Activated naive CD8-positive, alpha-beta T cell treated with anti-CD3 and anti-CD28 coated beads, Interleukin-2, amount 10 ng/mL, durations not matched to agents 7 days and 5 days (primary cell): ENCODE measurements at places on chromosomes 1 and 21. TPM values are rescaled to one million over a fixed set of nuclear protein-coding genes. Genes with fewer than 3 reads are reported as not detected.

DNA sequence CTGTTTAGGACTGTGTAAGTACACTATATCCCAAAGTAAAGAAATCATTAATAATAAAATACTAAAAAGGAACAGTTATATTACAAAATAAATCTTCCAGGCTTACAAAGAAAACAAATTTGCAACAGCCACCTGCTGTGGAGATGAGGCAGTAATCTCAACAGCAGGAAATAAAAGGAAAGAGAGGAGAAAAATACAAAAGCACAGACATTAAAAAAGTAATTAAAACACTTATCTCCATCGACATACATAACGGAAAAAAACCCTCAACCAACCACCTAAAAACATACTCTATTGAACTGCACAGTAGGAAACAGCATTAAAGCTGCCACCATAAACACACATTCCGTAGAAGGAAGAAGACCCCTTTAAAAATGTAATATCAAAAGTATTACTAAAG lies 317.6 kb downstream of the DPYD start:
- no peak for DNase-seq

- no peak for DNase-seq
Measured at GRCh38 chr1:240104672-240105071, 13.0 kb downstream of the FMN2 start.

GRCh38 chr1:217585577-217585976 lies 45.3 kb downstream of the GPATCH2 start:
- no peak for DNase-seq

- DNase-seq = no peak
Measured at GRCh38 chr1:51000160-51000559, 30.1 kb downstream of the CDKN2C start.

GRCh38 chr1:158400871-158401270 lies 1.6 kb upstream of the OR10T2 start:
- no peak for DNase-seq

KIAA0040 gene
- total RNA-seq = 49.8 TPM

GRCh38 chr1:37157634-37158033 lies 123.3 kb upstream of the GRIK3 start:
- DNase-seq = no peak

- peak; percentile 50 for DNase-seq
Measured at GRCh38 chr1:156508205-156508954, 7.8 kb upstream of the MEF2D start.

- DNase-seq = no peak
Measured at GRCh38 chr1:113452921-113453770, 62.8 kb downstream of the MAGI3 start.

MAGI3 gene
- total RNA-seq = 5.2 TPM

FCMR gene
- total RNA-seq = 159 TPM

DNA sequence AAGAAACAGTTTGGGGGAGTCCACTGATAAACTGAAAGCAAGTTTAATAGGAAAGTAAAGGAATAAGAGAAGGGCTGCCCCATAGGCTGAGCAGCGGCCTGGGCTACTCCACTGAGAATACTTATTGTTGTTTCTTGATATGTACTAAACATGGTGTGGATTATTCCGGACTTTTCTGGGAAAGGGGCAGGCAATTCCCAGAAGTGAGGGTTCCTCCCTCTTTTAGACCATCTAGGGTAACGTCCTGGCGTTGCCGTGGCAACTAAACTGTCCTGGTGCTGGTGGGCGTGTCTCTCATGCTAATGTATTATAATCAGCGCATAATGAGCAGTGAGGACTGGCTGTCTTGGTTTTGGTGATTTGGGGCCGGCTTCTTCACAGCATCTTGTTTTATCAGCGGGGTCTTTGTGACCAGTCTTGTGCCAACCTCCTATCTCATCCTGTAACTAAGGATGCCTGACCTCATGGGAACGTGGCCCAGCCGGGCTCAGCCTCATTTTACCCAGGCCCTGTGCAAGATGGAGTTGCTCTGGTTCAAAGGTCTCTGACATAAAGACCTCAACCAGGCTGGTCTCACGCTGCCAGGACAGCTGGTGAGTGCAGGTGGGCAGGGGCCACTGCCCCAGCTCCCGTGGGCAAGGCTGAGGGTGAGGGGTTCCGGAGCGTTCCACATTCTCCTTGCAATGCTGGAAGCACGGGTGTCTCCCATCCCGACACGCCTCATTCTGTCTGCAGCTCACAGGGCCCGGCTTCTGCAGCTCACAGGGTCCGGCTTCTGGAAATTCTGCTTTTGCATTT lies 19.6 kb upstream of the C1orf159 start:
- DNase-seq = no peak

GRCh38 chr1:25631750-25632485 lies 15.3 kb downstream of the MAN1C1 start:
- no peak for DNase-seq

- DNase-seq = no peak
Measured at GRCh38 chr1:95176861-95177260, 57.1 kb upstream of the RWDD3 start.

RNF207 gene
- total RNA-seq = 3.8 TPM

HMCN1 gene
- total RNA-seq = 0.55 TPM

- no peak for DNase-seq
Measured at GRCh38 chr1:97119260-97120158, 397.9 kb downstream of the PTBP2 start.

DNA sequence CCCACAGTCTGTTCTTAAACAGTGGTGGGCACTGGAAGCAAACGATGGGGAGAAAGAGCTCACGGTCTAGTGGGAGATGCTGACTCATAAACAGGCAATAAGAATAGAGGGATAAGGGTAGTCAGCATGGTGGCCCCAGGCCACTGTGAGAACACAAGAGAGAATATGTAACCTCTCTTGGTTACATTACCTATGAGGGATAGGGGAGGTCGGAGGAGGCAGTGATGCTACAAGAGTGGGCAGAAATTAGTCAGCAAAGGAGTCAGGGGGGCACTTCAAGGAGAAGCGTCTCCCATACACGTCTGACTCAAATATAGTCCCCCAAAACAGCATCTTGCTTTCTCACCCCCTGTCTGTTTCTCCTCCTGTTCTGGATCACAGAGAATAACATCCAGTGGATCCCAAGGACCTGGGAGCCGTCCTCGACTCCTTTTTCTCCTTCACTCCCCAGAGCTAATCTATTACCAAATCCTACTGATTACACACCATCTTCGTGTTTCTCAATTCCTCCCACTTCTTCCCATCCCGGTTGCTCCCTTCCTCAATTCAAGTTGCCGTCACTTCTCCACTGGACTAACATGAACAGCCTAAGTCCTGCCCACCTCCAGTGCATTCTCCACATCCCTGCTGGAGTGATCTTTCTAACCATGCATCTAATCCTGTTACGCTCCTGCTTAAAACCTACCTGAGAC lies 2.1 kb downstream of the SLAMF8 start:
- DNase-seq = no peak

KCNA2 gene
- total RNA-seq = 1.6 TPM

- DNase-seq = peak; percentile 37
Measured at GRCh38 chr1:151539321-151540020, 638 bp upstream of the TUFT1 start.

- DNase-seq = no peak
Measured at GRCh38 chr1:178798232-178798861, 72.5 kb downstream of the ANGPTL1 start.

GRCh38 chr1:244971552-244972216 lies 107.3 kb upstream of the HNRNPU start:
- DNase-seq = no peak

DNA sequence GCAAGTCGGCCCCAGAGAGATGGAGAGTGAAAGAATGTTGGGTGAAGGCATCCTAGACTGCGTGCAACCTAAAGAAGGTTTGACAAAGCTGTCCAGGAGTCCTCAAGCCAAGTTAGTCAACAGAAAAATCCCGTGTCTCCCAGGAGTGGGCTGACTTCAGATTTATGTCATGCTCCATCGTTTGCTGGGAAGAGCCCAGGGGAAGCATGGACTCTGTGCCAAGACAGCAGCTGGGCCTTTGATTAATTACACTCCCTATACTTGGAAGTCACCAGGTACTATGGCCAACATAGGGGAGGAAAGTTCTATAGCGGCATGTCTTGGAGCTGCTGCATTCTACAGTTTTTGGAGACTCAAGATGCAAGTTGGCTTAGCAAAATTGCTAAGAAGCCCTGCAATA lies 247.4 kb downstream of the KAZN start:
- no peak for DNase-seq

PPM1J gene
- total RNA-seq = 0.25 TPM

GRCh38 chr1:165481820-165482532 lies 37.0 kb upstream of the RXRG start:
- DNase-seq = no peak

GRCh38 chr1:92299477-92300150 lies 755 bp downstream of the RPAP2 start:
- DNase-seq = no peak

GRCh38 chr1:9044236-9044635 lies 18.0 kb upstream of the SLC2A7 start:
- DNase-seq = no peak

DNA sequence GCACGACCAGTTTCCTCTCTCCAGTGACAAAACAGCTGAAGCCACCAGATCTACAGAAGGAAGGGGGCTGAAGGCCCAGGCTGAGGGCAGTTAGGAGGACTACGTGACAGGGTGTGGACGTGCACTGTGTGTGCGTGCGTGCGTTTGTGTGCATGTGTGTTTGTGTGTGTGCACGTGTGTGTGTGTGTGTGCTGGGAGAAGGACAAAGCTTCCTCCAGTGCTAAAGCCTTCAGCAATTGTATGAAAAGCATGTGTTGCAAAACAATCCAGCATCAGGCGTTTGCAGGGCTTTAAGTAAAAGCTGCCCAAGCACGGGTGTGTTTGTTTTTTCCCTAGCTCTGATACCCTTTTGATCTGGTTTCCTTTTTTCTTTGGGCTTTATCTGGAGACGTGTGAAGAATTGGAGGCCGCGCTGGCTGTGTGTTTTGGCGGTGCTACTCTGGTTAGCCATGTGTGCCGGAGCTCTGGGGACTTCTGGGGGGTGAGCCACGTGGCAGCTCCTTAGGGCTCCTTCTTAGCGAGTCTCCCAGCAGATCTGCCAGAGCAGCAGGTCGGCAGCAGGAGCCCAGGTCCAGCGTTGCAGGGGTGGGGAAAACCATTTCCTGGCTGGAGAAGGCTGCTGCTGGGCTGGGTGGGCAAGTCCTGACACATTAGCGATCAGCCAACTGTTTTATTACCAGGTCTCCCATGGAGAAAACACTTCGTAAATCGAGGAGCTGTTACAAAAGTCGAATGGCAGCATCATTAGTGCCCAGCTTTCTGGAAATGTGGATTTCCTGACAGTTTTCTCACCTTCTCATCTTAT lies 73.4 kb downstream of the UCK2 start:
- DNase-seq = no peak

DNA sequence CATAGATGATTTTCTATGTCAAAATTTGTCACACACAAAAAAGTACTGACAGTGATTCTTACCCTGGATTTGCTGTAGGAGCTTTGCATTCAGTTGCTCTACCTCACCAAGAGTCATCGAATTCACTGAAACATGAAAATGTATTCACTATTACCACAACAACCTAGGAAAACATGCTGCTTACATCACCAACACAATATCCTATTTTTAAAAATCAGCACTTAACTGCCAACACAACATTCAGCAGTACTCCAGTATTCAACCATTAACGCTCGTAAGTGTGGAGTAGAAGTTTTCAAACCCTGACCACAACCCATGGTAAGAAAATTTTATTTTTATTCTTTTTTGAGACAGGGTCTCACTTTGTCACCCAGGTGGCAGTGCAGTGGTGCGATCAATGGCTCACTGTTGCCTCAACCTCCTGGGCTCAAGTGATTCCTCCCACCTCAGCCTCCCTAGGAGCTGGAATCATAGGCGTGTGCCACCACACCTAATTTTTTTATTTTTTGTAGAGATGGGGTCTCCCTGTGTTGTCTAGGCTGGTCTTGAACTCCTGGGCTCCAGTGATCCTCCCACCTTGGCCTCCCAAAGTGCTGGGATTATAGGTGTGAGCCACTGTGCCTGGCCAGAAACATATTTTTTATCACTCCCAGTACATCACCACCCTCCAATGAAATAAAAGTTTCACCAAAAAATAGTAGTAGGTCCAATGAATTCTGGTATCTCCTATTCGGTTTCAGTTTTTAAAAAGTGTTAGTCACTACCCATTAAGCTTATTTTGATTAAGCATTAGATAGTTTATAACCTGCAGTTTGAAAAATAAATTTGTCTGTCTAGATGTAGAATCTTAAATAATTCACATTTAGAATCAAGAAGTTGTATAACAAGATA lies 23.8 kb downstream of the C21orf91 start:
- DNase-seq = no peak

DNA sequence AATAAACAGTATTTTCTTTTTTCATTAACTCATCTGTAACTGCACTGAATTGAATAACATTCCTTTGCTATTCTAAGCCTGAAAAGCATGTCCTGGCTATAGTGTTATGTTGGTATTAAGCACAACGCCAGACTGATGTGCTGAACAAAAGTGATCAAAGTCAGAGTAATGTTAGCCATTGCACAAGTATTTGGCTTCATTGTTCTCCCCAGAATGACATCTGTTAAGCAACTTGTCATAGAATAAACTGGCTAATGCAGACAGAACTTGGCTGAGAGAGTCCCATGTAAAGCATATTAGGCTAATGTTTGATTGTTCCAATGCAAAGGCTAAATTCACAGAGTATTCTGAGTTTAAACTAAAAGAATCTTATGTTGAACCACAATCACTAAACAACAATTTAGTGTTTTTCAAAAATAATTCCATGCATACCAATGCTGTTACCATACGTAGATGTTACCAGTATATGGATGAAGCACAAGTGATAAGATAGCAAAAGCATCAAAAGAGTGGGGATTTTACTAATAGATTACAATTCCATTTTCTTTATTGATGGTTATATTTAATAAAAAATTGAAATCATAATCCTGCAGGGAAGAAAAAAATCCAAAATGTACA lies 235.3 kb upstream of the DMRTA2 start:
- DNase-seq = no peak

DNA sequence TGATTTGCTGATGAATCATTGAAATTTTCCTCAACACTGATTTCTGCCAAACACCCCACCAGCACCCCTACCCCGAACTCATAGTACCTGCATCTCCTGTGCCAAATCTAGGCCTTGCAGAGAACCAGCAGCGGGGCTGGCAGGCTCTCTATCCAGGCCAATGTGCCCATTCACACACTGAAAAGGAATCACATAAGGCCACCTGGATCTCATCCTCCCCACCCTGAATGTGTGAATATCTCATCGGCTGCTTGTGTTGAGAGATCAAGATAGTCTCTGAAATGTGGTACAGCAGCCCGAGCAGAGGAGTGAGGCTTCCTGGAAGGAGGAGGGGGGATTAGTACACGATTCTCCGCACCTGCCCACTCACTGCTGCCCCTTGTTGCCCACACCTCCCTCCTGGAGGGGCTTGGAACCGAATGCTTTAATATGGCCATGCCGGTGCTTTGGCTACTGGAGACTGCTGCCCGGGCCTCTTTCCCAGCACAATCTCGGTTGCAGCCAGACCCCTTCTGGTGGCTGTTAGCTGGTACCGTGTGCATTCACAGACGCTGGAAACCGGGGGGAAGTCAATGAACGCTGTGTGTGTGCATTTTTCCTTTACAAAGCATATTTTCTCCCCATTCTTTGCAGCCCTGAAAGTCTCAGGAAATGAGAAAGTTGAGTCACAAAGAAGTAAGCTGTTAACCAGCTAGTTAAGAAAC lies 619.5 kb downstream of the MATN1 start:
- DNase-seq = no peak

VAV3 gene
- 6.9 TPM for total RNA-seq

- DNase-seq = no peak
Measured at GRCh38 chr21:38984568-38984967, 178.8 kb downstream of the ETS2 start.

TMEM52 gene
- total RNA-seq = not detected
